Activated CD4-positive, alpha-beta T cell treated with anti-CD3 and anti-CD28 coated beads, Interleukin-2, amount 50 U/mL, for 48 hours (primary cell): ENCODE measurements at places on chromosomes 2 and 18.

- no peak for DNase-seq
These were observed 126.8 kb downstream of the CDH20 start for GRCh38 chr18:61459896-61460648.

DNA sequence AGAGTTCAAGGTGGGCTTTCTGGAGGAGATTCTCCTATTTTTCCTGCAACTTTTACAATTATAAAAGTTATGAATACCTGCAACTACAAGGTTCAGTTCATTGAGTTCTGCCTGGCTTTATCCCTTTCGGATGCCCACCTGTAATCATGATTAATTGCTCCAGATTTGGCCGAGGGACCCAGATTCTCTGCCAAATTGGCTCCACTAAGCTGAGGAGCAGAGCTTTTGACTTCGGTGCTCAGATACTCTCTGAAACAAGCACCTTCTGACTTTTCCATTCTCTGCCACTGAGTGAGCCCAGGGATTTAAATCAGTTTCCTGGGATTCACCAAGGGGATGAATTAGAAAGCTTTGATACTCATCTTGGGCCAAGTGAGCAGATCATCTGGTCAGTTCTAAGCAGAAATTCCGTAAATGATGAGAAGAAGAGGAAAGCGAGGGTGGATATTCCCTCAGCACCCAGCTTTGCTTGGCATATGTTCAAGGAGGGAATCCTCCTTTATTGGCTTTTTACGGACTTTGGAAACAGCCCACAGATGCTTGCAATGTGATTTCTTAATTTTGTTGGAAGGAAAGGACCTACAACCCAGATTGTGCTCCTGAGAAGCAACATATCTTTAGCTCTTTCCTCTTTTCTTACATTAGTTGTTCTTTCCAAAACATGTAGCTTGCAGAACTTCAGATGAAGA is 179.2 kb downstream of the SETBP1 start:
- DNase-seq: no peak

- DNase-seq: no peak
These were observed 208.1 kb upstream of the RASGRP3 start for GRCh38 chr2:33268246-33268831.

DNA sequence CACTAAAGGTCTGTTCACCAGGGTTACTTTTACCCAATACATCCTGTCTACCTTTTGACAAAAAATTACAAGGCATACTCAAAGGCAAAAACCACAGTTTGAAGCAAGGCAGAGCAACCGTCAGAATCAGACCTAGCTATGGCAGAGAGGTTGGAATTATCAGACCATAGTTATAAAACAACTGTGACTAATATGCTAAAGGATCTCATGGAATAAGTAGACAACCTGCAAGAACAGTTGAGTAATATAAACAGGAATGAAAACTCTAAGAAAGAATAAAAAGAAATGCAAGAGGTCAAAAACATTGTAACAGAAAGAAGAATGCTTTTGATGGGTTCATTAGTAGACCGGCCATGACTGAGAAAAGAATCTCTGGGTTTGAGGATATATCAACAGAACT is 318.8 kb upstream of the KCNH7 start:
- DNase-seq: no peak

GRCh38 chr18:77124452-77124922 is 8.1 kb downstream of the MBP start:
- peak; percentile 61 for DNase-seq
